ENCODE measurements at places on chromosomes 2 and 18.

DNA sequence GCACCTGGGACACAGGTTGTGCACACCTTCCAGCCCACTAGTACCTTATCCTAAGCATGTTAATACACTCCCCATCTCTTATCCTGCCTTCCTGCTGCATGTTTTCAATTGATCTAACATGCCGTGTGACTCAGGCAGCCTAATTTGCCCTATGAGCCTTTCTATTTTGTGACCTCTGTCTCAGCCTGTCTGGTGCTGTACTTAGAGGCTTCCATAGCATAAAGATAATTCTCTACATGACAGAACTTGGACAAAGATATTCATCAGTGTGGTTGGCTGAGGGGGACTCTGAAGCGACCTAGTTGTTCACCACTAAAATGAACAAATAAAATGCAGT lies 8.6 kb upstream of the TMEM37 start:
- DNase-seq: no peak

- no peak for DNase-seq
Measured at GRCh38 chr2:190156530-190157212, 94.1 kb upstream of the MSTN start.

GRCh38 chr18:31931886-31932240 lies 11.1 kb downstream of the TRAPPC8 start:
- no peak for DNase-seq

GRCh38 chr2:151878655-151879563 lies 50.7 kb upstream of the ARL5A start:
- DNase-seq: no peak

DNA sequence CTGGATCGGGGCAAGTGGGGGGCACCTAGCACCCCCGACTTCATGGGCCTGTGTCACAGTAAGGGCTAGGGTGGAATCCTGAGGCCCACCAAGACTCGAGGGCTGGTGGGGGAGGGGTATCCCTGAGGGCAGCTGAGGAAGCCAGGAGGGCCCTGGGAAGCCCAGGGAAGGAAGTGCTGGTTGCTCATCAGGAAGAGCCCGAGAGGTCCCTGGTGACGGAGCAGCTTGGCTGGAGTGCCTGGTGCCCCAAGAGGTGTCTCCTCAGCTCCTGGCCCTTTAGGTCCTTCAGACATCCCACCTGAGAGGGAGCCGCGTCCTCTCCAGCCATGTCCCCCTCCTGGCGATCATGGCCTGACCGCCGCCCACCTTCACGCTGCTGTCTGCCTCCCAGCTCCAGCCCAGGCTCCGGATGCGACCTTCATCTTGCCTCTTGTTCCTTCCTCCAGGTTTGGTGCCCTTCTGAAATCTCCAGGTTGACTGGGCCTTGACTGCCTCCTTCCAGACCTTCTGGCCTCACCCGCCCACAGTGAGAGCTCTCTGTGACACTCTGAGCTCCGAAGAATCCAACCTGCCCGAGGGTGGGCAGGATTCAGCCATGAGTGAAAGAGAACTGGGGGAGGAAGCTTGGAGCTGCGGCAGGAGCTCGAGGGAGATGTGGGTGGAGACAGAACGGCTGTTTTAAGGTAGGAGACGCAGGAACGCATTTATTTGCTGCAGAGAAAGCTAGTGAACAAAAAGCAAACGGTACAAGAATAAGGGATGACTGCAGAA lies 42.7 kb upstream of the SEMA4C start:
- DNase-seq: no peak

DNA sequence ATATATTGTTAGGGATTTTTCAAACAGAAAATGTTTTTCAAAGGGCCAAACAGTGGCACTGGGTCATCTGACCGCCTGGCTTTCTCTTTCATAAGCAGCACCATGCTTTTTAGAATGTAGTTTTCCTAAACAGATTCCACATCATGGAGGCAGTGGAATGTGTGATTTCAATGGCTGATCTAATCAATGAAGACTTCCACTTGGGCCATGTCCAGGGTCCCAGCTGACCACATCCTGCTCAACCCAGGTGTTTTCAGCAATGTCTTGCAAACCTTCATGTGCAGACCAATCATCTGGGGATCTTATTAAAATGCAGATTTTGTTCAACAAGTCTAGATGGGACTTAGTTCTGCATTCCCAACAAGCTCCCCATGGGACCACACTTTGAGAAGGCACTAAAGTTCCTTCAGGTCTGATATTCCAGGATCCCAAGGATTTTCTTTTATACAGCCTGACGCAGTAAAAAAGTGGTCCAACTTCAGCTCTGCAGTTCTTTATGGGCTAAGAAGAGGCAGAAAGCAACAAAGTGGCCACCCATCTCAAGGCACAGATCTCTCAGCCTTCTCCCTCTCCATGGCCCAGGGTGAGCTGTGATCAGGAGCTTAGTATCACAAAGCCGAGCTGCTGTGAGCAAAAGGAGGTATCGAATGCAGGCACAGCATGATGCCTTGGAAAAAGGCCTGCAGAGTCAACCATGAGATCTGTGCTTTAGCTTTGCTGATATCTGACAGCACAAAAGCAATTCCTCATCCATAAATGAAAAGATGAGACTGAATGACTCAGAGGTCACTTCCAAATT lies 3.7 kb downstream of the ALKAL2 start:
- no peak for DNase-seq

DNA sequence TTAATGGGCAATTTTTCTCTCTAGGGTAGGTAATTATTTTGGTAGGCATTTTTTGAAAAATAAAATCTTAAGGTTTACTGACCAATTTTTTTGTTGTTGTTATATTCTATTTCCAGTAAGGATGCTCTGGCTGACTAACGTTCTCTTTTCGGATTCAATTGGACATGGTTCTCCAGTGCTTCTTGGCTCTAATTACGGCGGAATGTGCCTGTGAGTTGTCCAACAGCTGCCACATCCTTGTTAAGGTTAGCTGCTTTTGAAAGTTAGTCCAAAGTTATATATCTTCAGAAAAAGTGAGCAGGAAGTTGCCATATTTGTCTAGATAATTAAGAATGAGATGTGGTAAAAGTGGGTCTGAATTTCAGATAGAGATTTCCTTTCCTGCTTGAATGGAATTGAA lies 45.8 kb upstream of the SMIM21 start:
- no peak for DNase-seq

- DNase-seq: no peak
Measured at GRCh38 chr18:8142131-8142711, 467.0 kb upstream of the RAB12 start.

- peak; percentile 41 for DNase-seq
Measured at GRCh38 chr2:232367591-232368233, 10.8 kb upstream of the ALPP start.

- no peak for DNase-seq
Measured at GRCh38 chr18:25282282-25282681, 69.7 kb downstream of the ZNF521 start.

DNA sequence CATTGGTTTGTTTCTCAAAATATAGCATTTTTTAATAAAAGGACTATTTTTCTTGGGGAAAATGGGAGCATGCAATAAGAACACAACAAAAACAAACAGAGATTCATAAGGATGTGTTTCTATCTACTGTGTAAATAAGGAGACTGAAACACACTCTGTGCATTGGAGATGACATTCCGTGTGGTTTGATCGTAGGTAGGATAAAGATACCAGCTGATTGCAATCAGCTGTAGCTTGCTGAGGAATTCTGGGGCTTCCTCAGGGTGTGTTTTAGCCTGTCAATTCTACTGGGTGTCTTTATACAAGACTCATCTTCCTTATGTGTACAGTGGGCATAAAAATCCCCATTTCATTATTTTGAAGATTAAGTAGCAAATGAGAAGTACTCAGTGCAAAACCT lies 591.6 kb downstream of the DSC3 start:
- no peak for DNase-seq

DNA sequence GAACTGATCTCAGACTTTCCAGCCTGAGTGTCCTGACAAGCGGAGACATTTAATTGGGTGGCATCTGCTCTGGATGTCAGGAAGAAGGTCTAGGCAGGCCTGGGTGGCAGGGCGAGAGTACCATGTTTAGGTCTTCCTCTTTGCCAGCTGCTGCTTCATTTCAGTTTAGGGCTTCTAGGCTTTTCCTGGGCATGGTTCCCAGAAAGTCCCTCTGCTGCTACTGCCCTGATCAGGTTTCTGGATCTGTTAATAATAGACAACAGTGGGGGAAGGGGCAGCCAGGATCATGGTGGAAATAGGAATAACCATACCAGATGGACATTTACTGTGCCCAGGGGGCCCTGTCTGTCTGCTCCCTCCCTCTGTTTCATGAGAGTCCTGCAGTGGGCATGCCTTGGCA lies 2.3 kb upstream of the PLCD4 start:
- DNase-seq: no peak

DNA sequence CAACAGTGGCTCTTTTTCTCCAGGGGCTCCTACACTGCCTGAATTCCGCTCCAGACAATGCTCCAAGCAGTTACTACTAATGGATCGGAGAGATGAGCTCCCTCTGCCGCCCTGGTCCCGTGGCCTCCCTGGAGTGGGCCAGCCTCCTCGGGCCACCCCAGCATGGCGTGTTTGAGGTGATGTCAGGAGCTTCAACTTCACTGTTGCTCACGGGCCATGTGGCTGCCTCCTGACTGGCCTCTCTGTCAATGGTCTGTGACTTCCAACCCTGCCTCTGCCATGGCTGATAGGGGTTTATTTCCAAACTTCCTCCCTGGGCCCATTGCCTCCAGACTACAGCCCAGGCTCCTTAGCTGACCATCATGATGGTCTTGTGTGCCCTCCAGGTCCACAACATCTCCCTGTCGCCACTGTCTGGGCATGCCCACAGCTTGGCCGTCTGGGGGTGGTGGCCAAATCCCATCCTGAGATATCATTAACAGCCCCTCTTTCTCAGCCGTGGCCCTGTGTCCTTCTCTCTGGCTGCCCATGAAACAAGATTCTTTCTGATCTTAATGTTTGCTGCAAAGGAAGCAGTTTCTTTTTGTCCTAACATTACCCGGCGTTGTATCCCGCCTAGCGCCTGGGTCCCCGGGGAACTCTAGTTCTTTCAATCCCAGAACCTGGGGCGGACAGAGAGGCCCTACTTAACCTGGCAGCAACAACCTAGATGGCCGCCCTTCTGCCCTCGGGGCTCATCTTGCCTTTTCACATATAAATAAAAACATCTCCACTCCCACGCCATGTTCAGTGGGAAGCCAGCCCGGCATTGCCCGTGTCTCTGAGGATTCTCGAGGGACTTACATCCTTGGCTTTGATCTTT lies 38.1 kb downstream of the ATOH8 start:
- DNase-seq: no peak

DNA sequence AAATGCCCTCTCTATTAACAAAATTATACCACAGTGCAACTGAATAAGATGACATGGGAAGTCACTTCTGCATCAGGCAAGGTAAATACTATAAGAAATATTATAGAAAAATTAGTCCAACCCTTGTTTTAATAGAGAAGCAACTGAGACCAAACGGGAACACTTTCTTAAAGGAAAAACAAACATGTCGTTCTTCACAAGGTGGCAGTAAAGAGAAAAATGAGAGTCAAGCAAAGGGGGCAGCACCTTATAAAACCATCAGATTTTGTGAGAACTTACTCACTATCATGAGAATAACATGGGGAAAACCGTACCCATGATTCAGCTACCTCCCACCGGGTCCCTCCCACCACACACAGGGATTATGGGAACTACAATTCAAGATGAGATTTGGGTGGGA lies 481.7 kb upstream of the CRIM1 start:
- DNase-seq: no peak

GRCh38 chr18:34783501-34783900 lies 73.4 kb downstream of the DTNA start:
- no peak for DNase-seq

Measured in nephron progenitor cell (in vitro differentiated cells).